ENCODE measurements at places on chromosomes 11 and 22.

DNA sequence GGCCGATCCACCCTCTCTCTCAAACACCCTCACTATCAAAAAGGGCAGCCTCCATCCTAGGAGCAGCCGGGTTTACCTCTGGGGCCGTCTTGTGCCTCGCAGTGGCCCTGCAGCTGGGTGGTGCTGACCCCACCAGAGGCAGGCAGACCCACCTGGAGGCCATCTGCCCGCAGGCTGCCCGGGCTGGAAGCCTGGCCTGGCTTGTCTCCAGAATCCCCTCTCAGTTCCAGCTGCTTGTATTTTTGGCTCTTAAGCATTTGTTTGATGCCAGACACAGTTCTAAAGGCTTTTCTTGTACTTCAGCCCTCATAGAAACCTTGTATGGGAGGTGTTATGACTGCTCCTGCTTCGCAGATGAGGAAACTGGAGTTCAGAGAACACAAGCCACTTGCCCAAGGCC is 4.2 kb upstream of the NFAM1 start:
- no peaks in the 10 kb centered on the region for H3K27me3 ChIP-seq
- no peak for DNase-seq
- H3K27ac ChIP-seq = no peak overlapping the region
- H3K36me3 ChIP-seq = no peaks in the 10 kb centered on the region
- peaks cover 2% of the 10 kb centered on the region for H3K4me1 ChIP-seq

DNA sequence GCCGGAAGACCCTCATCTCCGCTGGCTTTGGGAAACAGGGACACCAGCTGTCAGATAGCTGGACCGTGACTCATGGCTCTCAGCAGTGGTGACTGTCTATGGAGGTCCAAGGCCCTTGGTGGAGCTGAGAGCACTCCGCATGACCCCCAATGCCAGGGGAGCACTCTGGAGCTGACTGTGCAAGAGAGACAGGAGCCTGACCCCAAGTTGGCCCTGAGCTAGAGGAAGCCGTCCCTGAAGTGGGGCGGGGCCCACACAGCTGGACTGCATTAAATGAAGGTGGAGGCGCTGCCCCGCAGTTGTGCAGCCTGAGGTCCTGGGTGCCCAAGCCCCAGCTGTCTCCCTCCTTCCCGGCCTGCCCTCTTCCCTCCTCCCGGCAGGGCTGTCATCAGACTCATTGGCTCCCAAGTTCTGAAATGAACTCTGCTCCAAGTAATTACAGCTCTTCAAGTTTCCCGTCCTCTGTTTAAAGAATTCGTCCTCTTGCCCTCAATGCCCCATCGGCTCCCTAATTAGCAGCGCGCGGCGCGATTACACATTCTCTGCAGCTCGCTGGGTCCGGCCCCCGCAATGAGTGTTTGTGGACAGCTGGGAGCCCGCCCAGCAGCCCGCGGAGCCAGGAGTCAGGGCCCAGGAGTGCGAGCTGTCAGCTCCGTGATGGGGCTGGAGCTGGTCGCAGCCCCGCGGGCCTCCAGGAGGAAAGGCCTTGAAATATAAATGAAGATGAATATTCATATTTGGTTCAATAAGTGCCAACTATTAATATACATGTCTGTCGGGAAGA is 93.2 kb upstream of the LMO1 start:
- no peak for DNase-seq
- H3K27me3 ChIP-seq = no peaks in the 10 kb centered on the region
- H3K4me3 ChIP-seq = no peak overlapping the region
- no peaks in the 10 kb centered on the region for H3K36me3 ChIP-seq
- no peaks in the 10 kb centered on the region for H3K4me1 ChIP-seq

DNA sequence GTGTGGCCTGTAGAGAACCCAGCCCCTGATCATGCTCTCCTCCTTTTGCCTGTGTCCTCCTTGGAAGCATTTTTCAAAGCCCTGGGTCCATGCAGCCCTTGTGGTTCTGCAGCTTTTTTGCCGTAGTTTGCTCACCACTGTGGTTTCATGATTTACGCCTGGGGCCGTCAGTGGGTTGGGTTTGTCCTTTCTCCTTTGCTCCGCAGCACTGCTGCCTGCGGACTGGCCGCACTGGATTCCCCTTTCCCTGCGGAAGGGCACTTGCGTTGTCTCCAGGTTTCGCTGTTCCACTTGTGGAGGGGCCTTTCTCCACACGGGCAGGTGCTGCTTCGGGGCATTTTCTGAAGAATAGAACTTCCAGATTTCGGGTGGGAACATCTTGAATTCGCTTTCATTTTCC is 1260.9 kb downstream of the BRD1 start:
- H3K36me3 ChIP-seq = no peaks in the 10 kb centered on the region
- H3K4me1 ChIP-seq = no peaks in the 10 kb centered on the region
- H3K4me3 ChIP-seq = no peak overlapping the region
- no peak for DNase-seq
- no peaks in the 10 kb centered on the region for H3K27me3 ChIP-seq
- no peak overlapping the region for H3K27ac ChIP-seq

GRCh38 chr22:49354516-49355210 is 473.0 kb downstream of the BRD1 start:
- DNase-seq = peak; percentile 66
- H3K4me3 ChIP-seq = no peak overlapping the region
- H3K27me3 ChIP-seq = no peaks in the 10 kb centered on the region
- no peak overlapping the region for H3K27ac ChIP-seq
- H3K4me1 ChIP-seq = no peaks in the 10 kb centered on the region

GRCh38 chr11:19281041-19281440 is 40.3 kb upstream of the E2F8 start:
- H3K27me3 ChIP-seq = no peaks in the 10 kb centered on the region
- H3K4me1 ChIP-seq = peaks cover 21% of the 10 kb centered on the region
- DNase-seq = peak; percentile 86
- no peaks in the 10 kb centered on the region for H3K36me3 ChIP-seq

DNA sequence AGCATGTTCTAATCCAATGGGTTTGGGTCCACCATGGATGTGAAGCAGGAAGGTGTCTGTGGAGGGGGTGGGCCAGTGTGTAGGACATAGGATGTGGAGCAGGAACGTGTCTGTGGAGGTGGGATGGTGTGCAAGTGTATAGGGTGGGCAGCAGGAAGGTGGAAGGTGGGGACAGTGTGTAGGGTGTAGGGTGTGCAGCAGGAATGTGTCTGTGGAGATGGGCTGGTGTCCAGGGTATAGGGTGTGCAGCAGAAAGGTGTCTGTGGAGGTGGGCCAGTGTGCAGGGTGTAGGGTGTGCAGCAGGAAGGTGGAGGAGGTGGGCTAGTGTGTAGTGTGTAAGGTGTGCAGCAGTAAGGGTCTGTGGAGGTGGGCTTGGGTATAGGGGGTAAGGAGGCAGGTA is 1068.0 kb downstream of the NTM start:
- no peak for DNase-seq
- H3K4me3 ChIP-seq = no peak overlapping the region
- H3K27me3 ChIP-seq = no peaks in the 10 kb centered on the region

- no peaks in the 10 kb centered on the region for H3K36me3 ChIP-seq
- H3K27ac ChIP-seq = peak overlapping the region; percentile 97
- H3K27me3 ChIP-seq = no peaks in the 10 kb centered on the region
- peak overlapping the region; percentile 76 for H3K4me3 ChIP-seq
Observed at GRCh38 chr11:92225568-92226330, 1.1 kb downstream of the FAT3 start.

DNA sequence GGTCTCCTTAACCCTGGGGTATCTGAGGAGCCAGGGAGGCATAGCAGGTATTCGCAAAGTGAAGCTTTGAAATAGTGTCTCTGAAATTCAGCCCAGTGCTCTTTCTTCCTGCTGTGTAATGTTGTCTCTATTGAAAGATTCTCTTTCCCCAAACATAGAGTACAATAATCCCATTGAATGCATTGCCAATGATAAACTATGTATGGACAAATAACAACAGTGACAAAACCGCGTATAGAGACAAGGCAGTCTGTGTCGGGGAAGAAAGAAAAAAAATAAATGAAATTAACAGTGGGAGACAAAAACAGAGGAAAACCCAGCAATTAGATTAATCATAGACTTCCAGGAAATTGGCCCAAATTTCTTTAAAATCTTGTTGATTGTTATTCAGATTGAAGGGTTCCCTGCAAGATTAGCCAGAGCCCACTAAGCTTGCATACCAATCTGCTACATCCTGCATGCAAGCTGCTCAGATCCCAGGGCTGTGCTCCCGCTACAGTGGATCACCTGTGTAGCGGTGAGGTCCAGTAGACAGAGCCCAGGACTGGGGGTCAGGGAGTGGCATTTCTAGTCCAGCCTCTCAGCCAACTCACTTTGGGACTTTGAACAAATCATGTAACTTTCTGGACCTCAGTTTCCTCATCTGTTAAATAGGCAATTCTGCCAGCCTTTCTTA is 492.8 kb downstream of the INSC start:
- no peaks in the 10 kb centered on the region for H3K4me1 ChIP-seq
- H3K27me3 ChIP-seq = peaks cover 2% of the 10 kb centered on the region
- DNase-seq = no peak
- no peak overlapping the region for H3K4me3 ChIP-seq

GRCh38 chr22:19713245-19713644 is 1.1 kb upstream of the SEPTIN5 start:
- H3K27ac ChIP-seq = no peak overlapping the region
- no peak for DNase-seq
- H3K4me3 ChIP-seq = no peak overlapping the region
- no peaks in the 10 kb centered on the region for H3K27me3 ChIP-seq
- H3K4me1 ChIP-seq = peaks cover 9% of the 10 kb centered on the region

DNA sequence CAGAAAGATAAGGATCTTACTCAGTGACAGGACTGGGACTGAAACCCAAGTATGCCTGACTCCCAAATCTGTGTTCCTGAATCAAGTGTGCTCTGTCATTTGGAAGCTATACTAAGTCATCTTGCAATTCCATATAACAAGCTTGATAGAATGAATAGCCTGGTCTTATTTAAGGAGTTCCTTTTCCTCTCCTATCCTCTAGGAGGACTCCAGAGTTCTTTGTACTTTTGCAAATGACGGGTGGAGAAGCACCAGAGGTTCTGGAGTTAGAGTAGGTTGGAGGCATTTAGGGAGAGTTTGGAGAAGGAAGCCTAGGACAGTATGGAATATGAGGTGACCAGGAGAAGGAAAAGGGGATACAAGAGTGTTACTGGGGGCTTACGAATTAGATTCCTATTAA is 92.9 kb upstream of the RCN1 start:
- no peaks in the 10 kb centered on the region for H3K4me1 ChIP-seq
- H3K27ac ChIP-seq = no peak overlapping the region

- H3K27me3 ChIP-seq = no peaks in the 10 kb centered on the region
- DNase-seq = no peak
- H3K27ac ChIP-seq = no peak overlapping the region
- no peak overlapping the region for H3K4me3 ChIP-seq
- H3K36me3 ChIP-seq = no peaks in the 10 kb centered on the region
Observed at GRCh38 chr11:98155696-98156095, 865.1 kb upstream of the CNTN5 start.

DNA sequence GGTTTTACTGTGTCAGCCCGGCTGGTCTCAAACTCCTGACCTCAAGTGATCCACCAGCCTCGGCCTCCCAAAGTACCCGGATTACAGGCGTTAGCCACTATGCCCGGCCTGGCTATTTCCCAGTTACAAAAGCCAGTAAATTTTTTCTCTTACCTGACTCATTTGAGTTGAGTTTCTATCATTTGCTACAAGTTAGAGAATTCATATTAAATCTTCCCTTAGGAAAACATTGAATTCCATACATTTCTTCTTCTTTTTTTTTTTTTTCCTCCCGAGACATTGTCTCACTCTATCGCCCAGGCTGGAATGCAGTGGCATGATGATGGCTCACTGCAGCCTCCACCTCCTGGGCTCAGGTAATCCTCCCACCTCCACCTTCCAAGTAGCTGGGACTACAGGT is 26.0 kb downstream of the CHEK2 start:
- no peak for DNase-seq
- no peaks in the 10 kb centered on the region for H3K36me3 ChIP-seq
- H3K4me3 ChIP-seq = no peak overlapping the region

GRCh38 chr11:134393638-134394037 is 18.4 kb downstream of the B3GAT1 start:
- H3K4me1 ChIP-seq = no peaks in the 10 kb centered on the region
- H3K4me3 ChIP-seq = no peak overlapping the region
- H3K27me3 ChIP-seq = no peaks in the 10 kb centered on the region

GRCh38 chr11:12565406-12565805 is 108.8 kb upstream of the TEAD1 start:
- H3K4me1 ChIP-seq = no peaks in the 10 kb centered on the region
- no peak overlapping the region for H3K27ac ChIP-seq
- DNase-seq = no peak
- H3K4me3 ChIP-seq = no peak overlapping the region
- H3K36me3 ChIP-seq = no peaks in the 10 kb centered on the region

- H3K36me3 ChIP-seq = no peaks in the 10 kb centered on the region
- no peaks in the 10 kb centered on the region for H3K4me1 ChIP-seq
- H3K4me3 ChIP-seq = no peak overlapping the region
- no peak overlapping the region for H3K27ac ChIP-seq
- H3K27me3 ChIP-seq = no peaks in the 10 kb centered on the region
Observed at GRCh38 chr11:125873881-125874555, 13.4 kb upstream of the HYLS1 start.

DNA sequence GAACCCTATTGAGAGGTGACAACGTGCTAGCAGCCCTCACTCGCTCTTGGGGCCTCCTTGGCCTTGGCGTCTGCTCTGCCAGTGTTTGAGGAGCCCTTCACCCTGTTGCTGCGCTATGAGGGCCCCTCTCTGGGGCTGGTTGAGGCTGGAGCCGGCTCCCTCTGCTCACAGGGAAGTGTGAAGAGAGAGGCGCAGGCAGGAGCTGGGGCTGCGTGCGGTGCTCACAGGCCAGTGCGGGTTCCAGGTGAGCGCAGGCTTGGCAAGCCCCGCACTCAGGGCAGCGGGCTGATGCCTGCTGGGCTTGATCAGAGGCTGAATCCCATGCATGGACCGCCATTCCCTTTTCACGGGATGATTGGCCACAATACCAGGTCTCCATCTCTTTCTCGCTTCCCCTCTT is 90.7 kb downstream of the DLG2 start:
- no peaks in the 10 kb centered on the region for H3K36me3 ChIP-seq
- no peaks in the 10 kb centered on the region for H3K27me3 ChIP-seq
- H3K4me3 ChIP-seq = no peak overlapping the region

DNA sequence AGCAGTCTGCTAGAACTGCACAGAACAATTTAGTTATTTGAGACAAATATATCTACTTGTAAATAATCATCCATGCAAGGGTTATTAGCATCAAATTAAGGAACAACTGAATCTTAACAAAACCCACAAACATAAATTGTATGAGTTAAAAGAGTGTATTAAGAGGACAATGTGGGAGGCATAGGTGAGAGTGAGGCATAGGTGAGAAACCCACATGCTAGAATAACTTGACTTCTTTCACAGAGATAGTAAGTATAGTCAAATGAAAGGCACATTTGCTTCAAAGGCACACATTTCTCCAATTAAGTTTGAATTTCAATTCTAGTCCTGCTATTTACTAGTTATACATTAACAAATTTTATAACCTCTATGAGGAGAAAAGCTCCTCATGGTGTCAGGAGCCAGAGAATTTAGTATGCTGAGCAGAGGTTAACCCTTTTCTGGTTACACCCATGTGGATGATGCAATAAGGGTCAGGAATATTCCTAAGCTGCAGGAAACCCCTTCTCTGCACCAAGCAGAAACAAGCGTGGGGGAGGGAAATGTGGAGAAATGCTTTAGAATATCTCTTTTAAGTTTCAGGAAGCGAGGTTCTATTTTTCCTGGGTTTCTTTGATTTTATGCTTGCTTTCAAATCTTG is 264.2 kb downstream of the GRM5 start:
- H3K4me3 ChIP-seq = no peak overlapping the region
- no peaks in the 10 kb centered on the region for H3K36me3 ChIP-seq
- no peaks in the 10 kb centered on the region for H3K27me3 ChIP-seq

- H3K27me3 ChIP-seq = no peaks in the 10 kb centered on the region
- no peak overlapping the region for H3K27ac ChIP-seq
- H3K36me3 ChIP-seq = no peaks in the 10 kb centered on the region
Observed at GRCh38 chr22:28440592-28441390, 238.8 kb downstream of the TTC28 start.
